ENCODE measurements at places on chromosomes 1 and 21.

DNA sequence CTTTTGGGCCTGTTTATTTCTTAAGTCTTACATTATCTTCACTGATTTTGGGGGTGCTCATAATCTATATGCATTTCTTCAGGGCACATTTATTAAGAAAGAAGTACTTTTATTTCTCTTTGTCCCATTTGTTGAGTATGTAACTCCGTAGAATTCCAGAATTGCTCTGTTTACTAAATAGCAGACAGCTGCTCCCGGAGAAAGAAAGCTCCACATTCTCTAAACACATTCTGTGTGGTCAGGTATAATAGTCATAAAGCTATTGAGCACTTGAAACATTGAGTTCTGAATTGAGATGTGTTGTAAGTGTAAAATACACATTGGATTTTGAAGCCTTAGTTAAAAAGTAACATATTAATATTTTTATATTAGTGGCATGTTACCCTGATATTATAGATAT is 206.5 kb downstream of the SPATA17 start:
- DNase-seq = no peak

DNA sequence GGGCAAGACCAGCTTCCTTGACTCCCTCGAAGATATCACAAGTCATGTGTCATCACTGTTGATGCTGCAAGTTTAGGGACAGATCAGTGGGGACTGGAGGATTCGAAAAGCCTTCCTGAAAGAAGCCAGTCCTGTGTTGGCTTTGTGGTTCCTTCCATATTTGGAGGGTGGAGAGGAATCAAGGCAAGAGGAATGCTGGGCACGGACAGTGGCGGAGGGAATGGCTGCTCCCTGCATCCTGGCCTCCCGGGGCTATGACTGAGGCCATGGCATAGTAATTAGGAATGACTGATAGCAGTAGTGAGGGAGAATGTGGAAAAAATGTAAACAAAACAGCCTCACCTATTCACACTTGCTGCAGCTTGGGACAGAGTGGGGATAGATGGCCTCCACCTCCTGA is 36.4 kb downstream of the VANGL1 start:
- DNase-seq = no peak

DNA sequence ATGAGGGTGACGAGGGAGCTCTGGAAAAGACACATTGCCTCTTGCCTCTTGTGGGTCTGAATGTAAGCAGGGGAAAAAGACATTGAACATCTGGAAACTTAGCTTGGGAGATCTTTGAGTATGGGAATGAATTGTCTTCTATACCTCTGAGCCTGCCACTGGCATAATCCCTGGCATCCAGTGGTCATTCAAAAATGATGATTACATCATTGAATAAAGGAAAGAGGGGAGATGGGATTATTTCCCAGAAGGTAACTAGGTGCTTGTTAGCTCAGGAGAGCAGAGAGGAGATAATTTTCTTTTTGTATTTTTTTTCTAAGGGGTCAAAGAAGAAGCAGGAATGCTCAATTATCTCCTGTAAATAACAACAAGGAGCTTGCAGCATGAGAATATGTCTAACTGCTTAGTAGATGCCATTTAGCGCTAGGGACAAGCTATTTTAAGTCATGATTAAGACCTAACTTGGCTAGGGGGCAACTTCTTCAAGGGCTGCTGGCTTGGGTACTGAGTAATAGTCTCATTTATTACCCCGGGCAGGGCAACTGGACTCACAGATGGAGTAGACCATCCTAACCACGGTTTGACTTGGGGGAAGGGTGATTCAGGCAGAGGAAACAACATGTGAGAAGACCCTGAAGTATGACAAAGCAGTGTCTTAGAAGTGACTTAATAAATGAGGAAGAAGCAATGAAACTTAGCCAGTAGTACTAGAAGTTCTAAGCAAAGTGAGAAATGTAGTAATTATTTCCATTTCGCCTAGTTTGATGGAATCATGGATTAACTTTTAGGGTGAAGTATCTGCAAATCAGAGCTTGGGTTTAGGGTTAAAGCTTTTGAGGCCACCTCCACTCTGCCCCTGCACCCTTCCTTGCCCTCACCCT is 11.0 kb upstream of the XCL2 start:
- no peak for DNase-seq

- no peak for DNase-seq
Observed at GRCh38 chr21:46621457-46622182, 13.9 kb upstream of the PRMT2 start.

DNA sequence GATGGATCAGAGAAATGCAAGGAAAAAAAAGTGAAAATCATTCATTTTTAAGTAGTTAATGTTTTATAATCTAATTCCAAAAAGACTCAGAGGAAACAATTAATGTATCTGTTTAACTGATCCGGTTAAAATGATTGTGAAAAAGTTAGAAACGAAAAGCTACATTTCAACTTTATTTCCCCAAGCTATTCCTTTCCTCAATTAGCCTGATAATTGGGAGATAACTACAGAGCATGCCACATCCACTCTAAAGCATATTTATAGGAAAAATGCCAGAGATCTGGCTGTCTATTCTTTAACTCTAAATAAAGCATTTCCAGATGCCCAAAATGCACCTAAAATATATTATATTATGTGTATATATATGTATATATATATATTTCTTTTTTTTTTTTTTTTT is 35.9 kb upstream of the XPR1 start:
- no peak for DNase-seq

DNA sequence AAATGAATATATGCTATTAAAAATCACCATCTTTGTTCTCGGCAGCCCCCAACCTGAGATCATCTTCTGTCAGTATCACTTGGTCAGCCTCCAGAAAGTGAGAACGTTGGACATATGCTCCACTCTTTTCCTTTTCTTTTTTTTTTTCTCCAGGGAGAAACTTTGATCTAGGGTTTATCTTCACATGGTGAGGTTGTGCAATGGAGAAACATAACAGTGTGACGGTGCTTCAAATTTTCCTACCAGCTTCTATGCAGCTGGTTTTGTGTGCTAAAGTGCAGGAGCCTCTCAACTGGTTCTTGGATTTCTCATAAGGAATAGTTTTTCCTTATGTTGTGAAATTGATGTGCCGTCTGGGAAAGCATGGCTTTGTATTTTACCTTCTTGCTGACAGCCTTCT is 1202.9 kb downstream of the NCAM2 start:
- DNase-seq = no peak

Data from DMS79 treated with DMSO at 0.1 percent for 48 hours (cell line).